Neural crest cell (in vitro differentiated cells): ENCODE measurements at places on chromosomes 7 and 10. TPM values are rescaled to one million over a fixed set of nuclear protein-coding genes. Genes with fewer than 3 reads are reported as not detected.

C10orf67 gene
- total RNA-seq: 0.18 and 0.33 TPM in 2 replicates

EIF4EBP2 gene
- total RNA-seq: 155 and 163 TPM in 2 replicates

SFMBT2 gene
- total RNA-seq: 7.0 and 8.8 TPM in 2 replicates

SEMA3A gene
- total RNA-seq: 21.7 and 24.7 TPM in 2 replicates

DKK1 gene
- total RNA-seq: 3.3 and 3.9 TPM in 2 replicates

SLC29A4 gene
- total RNA-seq: 32.5 and 40.0 TPM in 2 replicates

LIPN gene
- not detected in 2 replicates for total RNA-seq

ARMS2 gene
- total RNA-seq: not detected in 2 replicates

ZYX gene
- total RNA-seq: 61.7 and 64.7 TPM in 2 replicates

ATP6V0E2 gene
- 86.5 and 87.4 TPM in 2 replicates for total RNA-seq

INA gene
- 36.4 and 39.7 TPM in 2 replicates for total RNA-seq

THSD7A gene
- 4.8 and 5.5 TPM in 2 replicates for total RNA-seq

ADAM12 gene
- 81.4 and 82.4 TPM in 2 replicates for total RNA-seq

CPEB3 gene
- 1.4 and 1.6 TPM in 2 replicates for total RNA-seq

MRLN gene
- not detected in 2 replicates for total RNA-seq

PRF1 gene
- total RNA-seq: not detected in 2 replicates

VGF gene
- 8.7 and 9.1 TPM in 2 replicates for total RNA-seq

TAF3 gene
- total RNA-seq: 11.5 and 11.8 TPM in 2 replicates

PRKCQ gene
- total RNA-seq: 3.2 and 3.3 TPM in 2 replicates

NXPH1 gene
- total RNA-seq: 1.0 and 1.1 TPM in 2 replicates

RBP3 gene
- total RNA-seq: not detected in 2 replicates

FBXO24 gene
- total RNA-seq: 0.50 and 0.61 TPM in 2 replicates

GATA3 gene
- 0.35 and 0.39 TPM in 2 replicates for total RNA-seq

CALCR gene
- total RNA-seq: 0.07 TPM in 1 of 2 replicates, not detected in the other

ACTA2 gene
- total RNA-seq: 7.0 and 7.6 TPM in 2 replicates

IKZF1 gene
- total RNA-seq: 5.9 and 8.5 TPM in 2 replicates

TMEM26 gene
- total RNA-seq: 0.05 and 0.23 TPM in 2 replicates

CXCL12 gene
- total RNA-seq: 3.6 and 4.0 TPM in 2 replicates

MUC3A gene
- 0.16 TPM in 1 of 2 replicates, not detected in the other for total RNA-seq

ITPRID1 gene
- not detected in 2 replicates for total RNA-seq
